Chondrocyte (in vitro differentiated cells): ENCODE measurements at places on chromosomes 6 and 20. TPM values are rescaled to one million over a fixed set of nuclear protein-coding genes. Genes with fewer than 3 reads are reported as not detected.

The LY6G6C gene
- 0.30 TPM in 1 of 3 replicates, not detected in the others for total RNA-seq

The BPIFB1 gene
- not detected in 3 replicates for total RNA-seq

The BHLHE23 gene
- not detected in 3 replicates for total RNA-seq

DNA sequence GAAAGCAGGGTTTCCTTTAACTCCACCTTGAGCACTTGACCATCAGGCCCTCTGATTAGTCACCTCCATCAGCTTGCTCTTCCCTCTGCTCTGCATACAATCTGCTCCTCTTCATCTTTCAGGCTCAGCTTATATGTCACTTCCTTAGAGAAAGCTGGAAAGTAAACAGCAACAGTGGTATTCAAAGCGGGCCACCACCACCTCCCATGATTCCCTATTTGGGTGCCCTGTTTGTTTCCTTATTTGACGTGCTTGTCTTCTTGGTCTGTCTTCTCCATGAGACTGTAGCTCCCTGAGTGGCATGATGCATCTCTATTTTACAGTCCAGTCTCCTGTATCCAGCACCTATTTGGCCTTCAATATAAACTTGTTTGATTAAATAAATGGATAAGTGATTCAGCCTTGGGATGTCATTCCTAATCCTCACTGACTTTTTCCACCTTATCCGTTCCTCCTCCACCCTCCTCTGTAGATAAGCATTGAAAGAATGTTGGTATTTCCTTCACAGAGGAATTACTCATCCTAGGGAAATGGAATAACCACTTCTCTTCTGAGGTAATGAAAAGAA lies 102.8 kb upstream of the SGK1 start:
- DNase-seq, result no peak

DNA sequence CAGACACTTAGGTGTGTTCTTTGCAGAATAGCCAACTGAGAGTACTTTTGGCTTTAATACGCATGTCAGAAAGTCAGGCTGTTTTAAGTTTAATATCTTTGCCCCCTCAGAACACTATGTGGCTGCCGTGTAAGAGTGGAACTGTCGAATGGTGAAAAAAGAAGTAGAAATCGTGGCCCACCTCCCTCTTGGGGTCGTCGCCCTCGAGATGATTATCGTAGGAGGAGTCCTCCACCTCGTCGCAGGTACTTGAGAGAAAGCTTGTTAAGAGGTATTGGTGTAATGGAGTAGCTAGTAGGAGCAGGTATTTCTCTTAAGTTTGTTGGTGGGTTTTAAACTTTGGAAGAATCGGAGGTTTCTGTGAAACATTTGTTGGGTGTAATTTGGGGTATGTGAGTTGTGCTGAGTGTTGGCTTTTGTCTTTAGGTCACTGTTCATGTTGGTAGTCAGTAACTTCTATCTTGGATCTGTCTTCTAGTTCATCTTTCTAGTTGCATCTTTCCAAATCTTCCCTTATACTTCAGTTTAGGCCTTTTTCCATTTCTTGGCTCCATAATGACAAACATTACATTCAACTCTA lies 4.7 kb downstream of the SRSF3 start:
- DNase-seq, result no peak

DNA sequence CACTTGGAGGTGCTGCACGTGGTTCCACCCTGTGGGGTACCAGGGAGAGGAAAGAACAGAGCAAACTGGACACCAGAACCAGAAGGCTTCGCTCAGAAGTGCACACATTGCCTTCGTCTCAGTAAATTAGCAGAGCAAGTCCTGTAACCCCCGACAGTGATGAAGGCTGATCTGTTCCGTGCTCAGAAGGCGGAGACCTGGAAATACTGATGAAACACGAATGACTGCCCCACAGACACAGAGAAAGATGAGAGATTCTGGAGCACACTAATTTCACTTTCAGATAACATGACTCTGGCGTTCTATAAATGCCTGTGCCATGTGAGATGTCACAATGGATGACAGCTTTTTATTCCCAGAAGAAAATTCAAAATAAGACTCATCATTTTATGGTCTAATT lies 44.2 kb upstream of the CCR6 start:
- no peak for DNase-seq

GRCh38 chr6:134537146-134537555 lies 219.2 kb upstream of the SGK1 start:
- DNase-seq, result no peak

- DNase-seq, result no peak
Observed at GRCh38 chr6:156009656-156010055, 554.0 kb upstream of the NOX3 start.

DNA sequence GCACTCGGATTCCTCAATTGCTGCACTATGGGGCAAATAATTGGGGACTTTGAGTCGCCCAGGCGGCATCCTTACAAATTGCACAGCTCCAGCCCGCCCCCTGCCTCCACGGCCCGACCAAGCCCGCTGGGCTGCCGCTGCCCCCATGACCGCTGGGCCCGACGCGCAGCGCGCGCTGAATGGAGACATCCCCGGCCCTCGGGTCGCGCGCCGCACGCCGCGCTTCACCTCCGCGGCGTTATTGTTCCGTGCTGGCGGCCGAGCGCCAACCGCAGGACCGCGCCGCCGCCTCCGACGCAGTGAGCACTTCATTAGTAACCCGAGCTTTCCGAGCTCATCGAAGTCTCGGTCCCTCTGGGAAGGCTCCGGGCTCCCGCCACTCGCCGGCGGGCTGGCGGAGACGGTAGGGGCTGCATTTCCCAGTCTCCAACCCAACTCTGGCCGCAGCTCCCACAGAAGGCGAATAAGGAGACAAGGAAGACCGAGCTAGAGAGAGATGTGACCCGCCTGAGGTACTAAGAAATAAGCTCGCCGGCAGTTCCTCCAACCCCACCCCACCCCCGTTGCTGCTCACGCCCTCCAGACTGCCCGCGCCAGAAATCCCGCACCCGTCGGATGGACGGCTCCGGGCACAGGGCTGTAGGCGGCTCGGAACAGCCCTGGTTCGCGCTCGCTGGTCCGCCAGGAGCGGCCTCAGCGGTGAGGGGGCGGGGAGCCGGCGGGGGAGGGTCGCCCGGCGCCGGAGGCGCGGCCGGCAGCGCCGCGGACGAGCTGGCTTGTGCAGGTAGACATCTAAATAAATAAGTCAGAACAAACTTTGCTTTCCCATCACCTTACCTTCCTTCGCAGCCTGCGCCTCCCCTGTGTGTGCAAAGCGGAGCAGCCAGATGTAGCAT lies 703 bp downstream of the EPHA7 start:
- peak; percentile 90 for DNase-seq

- no peak for DNase-seq
Observed at GRCh38 chr6:156848123-156848522, 70.9 kb downstream of the ARID1B start.

DNA sequence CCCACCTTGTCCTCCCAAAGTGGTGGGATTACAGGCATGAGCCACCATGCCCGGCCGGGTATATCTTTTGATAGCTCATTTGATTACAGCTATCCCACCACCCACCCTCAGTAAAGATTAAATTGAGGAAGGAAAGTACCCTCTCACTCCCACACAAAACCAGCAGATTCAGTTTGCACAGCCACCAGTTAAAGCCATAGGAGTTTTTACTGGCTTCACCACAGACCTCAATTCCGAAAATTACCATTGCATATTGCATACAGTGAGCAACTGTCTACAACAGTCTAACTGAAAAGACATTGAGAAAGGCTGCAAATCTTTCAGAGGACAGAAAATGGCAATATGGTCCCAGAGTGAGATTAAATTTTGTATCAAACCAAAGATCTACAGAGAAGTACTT lies 34.9 kb downstream of the ESF1 start:
- no peak for DNase-seq

- no peak for DNase-seq
Observed at GRCh38 chr6:137699031-137699683, 167.9 kb upstream of the TNFAIP3 start.
